SIG-M5 (cell line): ENCODE measurements at places on chromosomes 4 and X.

DNA sequence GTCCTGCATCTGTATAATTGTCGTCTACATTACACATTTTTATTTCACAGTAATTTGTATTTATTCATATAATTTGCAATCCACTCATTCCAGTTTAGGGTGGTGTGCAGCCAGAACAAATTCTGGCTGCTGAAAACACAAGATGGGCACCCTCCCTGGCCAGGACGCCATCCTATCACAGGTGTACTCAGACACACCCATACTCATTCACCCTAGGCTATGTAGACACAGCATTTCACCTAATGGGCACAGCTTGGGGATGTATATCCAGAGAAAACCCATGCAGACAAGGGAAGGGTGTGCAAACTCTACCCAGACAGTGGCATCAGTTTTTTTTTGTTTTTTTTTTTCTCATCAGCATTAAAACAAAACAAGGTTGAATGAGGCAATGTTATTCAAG, 73.1 kb downstream of the HMGB2 start:
- DNase-seq, result no peak

DNA sequence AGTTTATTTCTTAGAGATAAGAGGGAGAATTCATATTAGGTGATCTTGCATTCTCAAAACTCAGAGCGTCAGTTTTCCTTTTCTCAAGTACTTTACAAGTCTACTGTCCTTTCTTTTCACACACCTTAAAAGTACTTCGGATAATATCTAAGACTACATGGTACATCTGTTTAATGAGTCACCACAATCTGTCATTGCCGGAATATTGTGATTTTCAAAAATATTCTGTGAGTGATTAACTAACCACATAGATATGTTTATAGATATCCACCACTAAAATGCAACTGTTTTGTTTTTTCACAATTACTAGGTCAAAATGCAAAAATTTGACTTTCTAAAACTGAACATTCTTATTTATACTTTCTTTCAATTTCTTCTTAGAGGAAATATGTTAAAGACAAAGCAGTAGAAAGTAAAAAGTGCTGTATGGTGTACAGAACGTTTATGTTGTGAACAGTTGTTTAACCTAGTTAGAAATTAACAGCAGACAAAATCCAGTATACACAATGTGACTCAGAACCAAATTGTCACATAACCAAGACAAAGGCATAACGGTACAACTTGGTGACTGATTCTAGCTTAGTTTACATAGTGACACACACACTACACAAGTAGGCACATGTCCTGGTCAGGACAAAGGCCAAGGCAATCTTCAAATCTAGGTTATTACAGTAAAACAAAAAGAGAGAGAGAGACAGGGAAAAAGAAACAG, 482.9 kb downstream of the NAF1 start:
- DNase-seq, result no peak

- no peak for DNase-seq
Observed at GRCh38 chr4:42871261-42871660, 21.3 kb upstream of the GRXCR1 start.

GRCh38 chr4:8703401-8703696, 110.8 kb downstream of the CPZ start:
- DNase-seq, result no peak

GRCh38 chr4:123750044-123750443, 353.4 kb downstream of the SPRY1 start:
- DNase-seq, result no peak

DNA sequence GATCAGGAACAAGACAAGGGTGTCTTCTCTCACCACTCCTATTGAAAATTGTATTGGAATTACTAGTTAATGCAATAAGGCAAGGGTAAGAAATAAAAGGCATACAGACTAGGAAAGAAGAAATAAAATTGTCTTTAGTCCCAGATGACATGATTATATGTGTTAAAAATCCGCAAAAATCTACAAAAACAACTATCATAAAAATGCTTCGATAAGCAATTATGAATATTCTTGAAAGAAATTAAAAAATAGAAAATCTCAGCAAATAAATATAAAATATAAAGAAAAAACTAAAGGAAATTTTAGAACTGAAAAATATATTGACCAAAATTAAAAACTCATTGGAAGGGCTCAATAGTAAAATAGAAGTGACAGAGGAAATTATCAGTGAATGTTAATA, 243.3 kb downstream of the ZNF674 start:
- no peak for DNase-seq

- DNase-seq, result no peak
Observed at GRCh38 chr4:4853371-4853823, 6.1 kb upstream of the MSX1 start.

GRCh38 chr4:99323756-99324155, 2.6 kb upstream of the ADH1B start:
- no peak for DNase-seq

DNA sequence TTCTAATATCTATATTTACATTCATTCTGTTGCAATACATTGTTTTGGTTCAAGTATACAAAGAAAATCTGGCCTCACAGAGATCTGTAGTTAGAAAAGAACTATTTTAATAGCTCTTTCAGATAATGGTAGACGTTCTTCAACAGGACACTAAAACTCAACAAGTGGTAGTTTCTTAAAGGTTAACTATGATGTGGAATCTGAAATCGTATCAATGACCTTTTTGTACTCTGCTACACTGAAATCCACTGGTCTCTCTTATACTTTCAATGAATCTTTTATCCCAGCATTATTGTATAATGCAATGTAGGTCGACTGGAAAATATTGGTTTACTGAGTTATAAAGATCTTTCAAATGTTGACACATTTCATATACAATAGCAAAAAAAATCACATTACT, 12.7 kb downstream of the TMEM185A start:
- DNase-seq, result no peak

DNA sequence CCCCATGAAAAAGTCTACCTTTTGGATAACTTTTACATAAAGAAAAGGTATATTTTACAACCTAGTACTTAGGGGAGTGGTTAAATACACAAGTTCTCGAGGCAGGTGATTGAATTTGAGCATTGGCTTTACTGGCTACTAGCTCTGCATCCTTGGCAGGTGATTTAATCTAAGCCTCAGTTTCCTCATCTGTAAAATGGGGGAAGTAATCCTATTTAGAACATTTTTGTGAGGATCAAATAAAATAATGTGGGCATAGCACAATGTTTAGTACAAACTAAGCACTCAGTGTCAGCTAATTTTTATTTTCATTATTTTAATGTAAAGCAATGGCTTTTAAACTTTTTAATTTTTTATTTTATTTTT, 102.9 kb downstream of the CEP135 start:
- DNase-seq, result no peak

DNA sequence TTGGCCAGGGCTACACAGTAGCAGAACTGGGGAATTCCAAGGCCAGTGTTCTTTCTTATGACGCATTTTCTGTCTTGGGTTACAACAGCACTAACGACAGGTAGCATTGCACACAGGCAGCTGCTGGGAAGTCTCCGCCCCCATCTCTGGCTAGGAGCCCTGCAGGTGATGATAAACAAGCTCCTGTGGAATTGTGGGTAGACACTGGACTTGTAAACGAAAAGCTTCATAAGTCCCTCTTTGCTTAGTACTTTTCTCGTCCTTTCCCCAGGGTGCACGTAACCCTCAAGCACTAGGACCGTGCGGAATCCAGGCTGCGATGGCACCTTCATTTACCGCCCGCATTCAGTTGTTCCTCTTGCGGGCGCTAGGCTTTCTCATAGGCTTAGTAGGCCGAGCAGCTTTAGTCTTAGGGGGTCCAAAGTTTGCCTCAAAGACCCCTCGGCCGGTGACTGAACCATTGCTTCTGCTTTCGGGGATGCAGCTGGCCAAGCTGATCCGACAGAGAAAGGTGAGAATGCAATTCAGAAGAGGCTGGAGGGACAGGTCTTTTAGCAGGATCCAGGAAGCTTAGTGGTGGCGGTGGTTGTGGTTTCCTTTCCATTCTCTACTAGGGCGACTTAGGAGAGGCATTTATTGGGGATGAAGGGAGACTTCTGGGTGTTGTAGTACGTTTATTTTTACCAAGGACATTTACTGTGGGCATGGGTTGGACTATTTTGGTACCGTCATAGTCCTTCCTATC, at the start of gene FAAH2:
Gene FAAH2 (plus strand): TSS at position 200 of the 745 bp plus-strand sequence. CDS start 120 bp downstream, at position 320.
- DNase-seq, result no peak

DNA sequence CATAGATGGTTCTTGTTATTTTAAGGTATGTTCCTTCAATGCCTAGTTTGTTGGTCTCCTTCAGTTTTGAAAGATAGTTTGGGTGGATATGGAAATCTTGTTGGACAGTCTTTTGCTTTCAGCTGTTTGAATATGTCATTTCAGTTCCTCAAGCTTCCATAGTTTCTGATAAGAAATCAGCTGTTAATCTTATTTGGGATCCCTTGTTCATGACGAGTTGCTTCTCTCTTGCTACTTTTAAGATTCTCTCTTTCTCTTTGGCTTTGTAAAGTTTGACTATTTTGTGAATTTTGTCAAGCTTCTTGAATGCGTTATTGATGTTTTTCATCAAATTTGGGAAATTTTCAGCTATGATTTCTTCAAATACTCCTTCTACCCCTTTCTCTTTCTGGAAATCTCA, 129.5 kb downstream of the GNL3L start:
- no peak for DNase-seq

DNA sequence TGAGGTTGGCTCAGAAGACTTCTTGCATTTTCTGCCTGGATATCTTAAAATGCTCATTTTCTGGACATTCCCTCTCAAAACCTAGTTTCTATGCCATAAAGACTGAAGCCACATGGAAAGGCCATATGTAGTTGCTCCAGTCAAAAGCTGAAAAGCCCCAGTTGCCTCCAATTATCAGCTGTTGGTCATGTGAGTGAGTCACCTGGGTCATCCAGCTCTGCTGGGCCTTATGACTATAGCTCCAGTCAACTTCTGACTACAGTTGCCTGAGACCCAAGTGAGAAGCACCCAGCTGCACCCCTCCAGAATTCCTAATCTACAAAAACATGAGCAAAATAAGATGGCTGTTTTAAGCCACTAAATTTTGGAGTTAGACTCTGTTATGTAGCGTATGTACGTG, 41.9 kb downstream of the HELQ start:
- DNase-seq, result no peak

DNA sequence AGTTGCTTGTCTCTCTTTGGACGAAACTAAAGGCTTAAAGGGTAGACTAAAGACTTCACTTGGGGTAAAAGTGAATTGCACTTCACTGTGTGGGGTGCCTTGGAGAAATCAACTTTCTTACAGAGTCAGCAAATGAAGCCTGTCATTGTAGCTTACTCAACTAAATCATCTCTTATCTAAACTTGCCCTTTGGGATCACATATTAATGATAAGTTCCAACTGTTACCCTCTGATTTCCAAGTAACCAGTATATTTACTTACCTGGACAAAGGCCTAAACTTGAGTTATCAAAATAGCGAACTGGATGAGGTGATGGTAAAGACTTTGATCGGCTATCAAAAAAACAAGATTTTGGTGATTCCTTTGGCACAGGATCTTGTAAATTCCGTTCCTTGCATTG, 8.9 kb upstream of the BDH2 start:
- no peak for DNase-seq

DNA sequence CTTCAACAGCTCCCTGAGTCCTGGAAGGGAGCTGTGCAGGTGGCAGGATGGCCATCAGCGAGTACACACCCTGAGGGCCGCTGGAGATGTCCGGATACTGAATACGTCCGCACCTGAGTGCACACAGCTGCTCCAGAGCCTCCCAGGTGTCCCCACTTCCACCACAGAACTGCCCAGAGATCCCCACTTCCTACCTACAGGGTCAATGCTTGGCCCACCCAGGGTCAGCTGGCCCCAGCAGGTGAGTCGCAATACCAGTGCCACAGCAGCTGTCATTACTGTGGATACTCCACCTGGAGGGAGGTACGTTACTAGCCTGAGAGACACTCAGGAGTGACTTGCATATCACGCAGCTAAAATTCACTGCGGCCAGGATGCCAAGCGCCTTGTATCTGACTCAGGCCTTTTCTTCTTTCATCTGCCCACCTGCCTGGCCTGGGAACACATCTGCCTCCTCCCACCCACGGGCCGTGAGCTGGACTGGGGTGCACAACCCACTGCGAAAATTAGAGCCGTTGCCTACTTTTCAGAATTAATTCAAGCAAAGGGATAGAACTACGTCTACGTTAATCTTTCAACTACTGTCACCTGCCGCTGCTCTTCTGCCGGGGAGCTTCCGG, 9.4 kb downstream of the C4orf50 start:
- DNase-seq, result no peak

- DNase-seq, result no peak
Observed at GRCh38 chr4:86338521-86338920, 21.3 kb downstream of the MAPK10 start.

- DNase-seq, result no peak
Observed at GRCh38 chr4:40990236-40990898, 224.0 kb downstream of the APBB2 start.

- no peak for DNase-seq
Observed at GRCh38 chr4:10186228-10187214, 69.9 kb upstream of the WDR1 start.

- DNase-seq, result no peak
Observed at GRCh38 chrX:39665830-39666518, 431.8 kb downstream of the BCOR start.

DNA sequence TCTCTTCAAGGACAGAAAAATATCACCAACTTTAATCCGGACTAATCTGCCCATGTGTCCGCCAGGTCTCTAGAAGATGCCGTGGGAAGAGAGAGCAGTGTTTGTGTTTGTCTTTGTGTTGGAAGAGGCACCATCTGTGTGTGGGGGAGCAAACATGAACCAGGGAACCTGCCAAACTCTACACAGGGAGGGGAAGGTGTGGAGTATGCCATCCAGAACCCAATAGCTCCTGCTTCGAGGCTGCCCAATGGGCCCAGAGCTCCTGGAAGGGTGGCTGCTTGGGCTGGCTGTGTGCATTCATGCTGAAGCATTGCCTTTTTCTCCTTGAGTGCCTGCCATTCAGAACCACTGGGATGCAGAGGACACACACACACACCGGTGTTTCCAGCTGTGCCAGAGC, 536.2 kb downstream of the MID1IP1 start:
- DNase-seq, result no peak

DNA sequence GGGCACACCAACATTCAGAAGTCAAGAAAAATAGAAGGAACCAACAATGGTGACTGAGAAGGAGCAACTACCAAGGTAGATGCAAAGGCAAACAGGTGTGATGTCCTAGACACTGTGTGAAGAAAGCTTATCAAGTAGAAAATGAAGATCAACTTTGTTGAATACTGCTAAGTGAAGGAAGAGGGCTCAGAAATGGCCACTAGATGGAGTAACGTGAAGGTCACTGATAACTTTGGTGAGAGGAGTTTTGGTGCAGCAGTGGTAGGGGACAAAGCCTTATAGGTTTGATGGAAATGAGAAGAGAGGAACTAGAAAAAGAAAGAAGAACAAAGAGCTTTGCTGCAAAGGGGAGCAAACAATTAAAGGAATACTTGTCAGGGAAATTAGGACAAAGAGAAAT, 23.5 kb downstream of the OTC start:
- no peak for DNase-seq

GRCh38 chr4:1351854-1352566, 5.0 kb downstream of the UVSSA start:
- DNase-seq, result no peak

- no peak for DNase-seq
Observed at GRCh38 chr4:54540931-54541330, 116.8 kb upstream of the KIT start.

GRCh38 chr4:177285953-177286352, 23.7 kb upstream of the NEIL3 start:
- peak; percentile 4 for DNase-seq

- DNase-seq, result peak; percentile 77
Observed at GRCh38 chr4:184267673-184268583, 50.3 kb upstream of the ENPP6 start.

- DNase-seq, result no peak
Observed at GRCh38 chr4:183589461-183590099, 69.4 kb downstream of the RWDD4 start.

GRCh38 chr4:23903859-23904438, 14.1 kb upstream of the PPARGC1A start:
- no peak for DNase-seq
